GM20000 (cell line): ENCODE measurements at places on chromosomes 13 and 19.

GRCh38 chr19:47776568-47776967, 1.9 kb upstream of the SELENOW start:
- DNase-seq = no peak

- DNase-seq = peak; percentile 57
These were observed 21.9 kb upstream of the CPB2 start for GRCh38 chr13:46126552-46127357.

DNA sequence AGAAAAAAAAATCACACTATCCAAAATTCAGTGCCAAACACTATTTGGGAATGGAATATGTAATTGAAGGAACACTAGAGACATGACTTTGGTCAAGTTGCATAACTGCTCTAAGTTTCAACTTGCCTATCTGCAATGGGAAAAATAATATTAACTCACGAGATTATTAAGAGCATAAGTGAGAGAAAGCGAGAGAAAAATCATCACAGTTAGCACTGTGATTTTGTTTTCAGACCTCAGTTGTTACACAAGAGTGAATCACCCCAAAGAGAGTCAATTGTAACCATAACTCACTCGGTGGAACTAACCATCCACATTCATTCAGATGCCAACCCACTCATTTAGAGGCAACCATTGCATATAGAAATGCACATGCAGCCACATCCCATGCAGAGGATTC, 147.1 kb downstream of the NHLRC3 start:
- DNase-seq = no peak

GRCh38 chr13:53501387-53501786, 472.8 kb downstream of the OLFM4 start:
- no peak for DNase-seq

- no peak for DNase-seq
These were observed 34.9 kb upstream of the ZNF83 start for GRCh38 chr19:52673014-52673413.

DNA sequence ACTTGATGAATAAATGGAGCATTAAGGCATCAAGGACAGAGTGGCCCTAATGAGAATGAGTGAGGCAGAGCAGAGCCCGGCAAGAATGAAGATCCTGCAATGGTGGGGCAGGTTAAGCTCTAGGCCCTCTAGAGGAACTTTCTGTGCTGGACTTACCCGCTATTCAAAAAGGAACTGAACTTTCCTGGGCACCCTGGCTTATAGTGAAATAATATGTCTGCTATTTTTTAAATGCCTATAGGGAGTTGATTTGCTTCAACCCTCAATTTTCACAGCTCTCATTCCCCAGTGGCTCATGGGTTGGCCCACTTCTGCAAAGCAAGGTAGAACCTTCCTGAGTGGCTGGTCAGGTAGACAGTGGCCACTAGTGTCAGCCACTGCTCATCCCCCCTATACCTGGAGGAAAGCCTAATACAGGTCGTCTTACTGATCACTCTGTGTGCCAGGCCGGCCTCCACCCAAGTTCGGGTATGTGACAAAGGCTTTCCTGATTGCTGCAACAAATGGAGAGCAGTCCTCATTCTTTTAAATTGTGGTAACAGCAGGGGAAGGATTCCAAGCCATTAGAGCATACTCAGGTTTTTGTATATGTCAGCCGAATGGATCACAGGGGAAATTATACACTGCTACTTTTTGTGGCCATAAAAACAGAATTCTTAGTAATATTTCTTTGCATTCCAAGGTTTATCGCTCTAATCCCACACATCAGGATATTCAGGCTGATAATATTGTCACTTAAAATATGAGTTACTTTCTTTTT, 103.0 kb downstream of the KL start:
- DNase-seq = no peak
